Umbilical cord (tissue), 2 donors: ENCODE measurements at places on chromosomes 2 and 18.

- no peak for DNase-seq
Measured at GRCh38 chr2:227473122-227473461, 1.1 kb downstream of the AGFG1 start.

DNA sequence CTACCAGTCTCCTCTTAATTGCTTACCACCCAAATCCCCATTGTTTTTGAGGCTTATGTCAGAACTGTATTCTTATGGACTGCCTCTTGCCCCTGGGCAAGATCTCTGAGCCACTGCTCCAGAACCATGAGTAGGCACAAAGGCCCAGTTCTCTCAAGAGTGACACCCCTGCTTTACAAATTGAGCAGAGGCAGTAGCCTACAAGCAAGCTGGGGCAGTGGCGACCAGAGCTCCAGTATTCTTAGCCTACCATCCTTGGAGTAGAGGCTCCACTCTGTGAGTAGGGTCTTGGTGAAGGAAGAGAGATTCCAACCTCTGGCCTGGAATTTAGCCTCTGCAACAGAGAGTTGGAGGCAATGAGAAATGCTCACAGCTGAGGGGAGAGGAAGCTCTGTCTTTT lies 36.5 kb downstream of the WDR75 start:
- no peak for DNase-seq

GRCh38 chr2:198312596-198313483 lies 508.4 kb downstream of the PLCL1 start:
- no peak for DNase-seq

DNA sequence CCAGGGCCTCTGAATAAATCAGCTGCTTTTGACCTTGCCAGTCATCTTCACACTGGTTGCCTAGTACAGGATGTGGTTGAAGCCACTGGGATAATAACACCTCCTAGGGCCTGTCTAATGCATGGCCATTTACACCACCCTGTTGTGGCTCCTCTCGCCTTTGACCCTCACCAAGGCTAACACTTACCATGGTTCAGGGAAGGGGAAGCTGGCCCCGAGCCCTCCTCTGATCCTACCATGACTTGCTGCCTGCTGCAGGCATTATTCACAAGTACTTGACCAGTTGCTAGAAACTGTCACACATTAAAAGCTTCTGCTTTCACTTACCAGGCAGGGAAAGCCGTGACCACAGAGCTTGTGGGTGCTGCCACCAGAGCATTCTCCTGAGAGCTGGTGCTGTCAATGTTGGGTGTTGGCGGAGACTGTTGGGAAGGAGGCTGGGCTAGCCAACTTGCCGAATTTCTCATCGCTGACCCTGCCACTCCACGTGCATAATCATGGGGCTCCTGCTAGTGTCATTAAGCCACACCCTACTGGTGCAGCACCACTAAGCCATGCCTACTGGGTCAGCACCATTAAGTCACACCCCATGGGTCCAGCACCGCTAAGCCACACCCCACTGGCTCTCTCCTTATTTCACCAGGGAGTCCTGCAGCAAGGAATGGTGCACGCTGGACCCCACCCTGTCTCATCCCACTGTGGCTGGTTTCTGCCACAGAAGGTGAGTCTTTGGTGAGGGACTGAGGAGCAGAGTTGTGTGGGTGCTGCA lies 47.0 kb upstream of the TTC39C start:
- no peak for DNase-seq

DNA sequence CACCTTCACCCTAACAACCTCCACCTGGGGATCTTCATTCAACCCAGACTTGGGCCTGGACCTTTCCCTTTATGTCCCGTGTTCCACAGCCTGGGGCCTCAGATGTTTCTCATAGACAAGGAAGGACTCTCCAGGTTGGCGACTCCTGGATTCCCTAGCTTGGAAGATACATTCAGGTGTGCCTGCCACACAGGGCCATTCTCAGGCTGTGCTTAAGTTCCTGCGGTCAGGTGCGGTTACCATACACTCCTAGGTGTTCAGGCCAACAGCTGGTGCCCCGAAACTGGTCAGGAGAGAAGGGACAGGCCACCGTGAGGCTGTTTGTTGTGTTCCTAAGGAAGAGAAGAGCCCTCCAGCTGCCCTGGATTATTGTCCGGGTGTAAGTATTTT lies 15.6 kb downstream of the SLC4A3 start:
- no peak for DNase-seq

GRCh38 chr2:201883606-201884369 lies 77.5 kb downstream of the CDK15 start:
- peak; percentile 94 for DNase-seq

DNA sequence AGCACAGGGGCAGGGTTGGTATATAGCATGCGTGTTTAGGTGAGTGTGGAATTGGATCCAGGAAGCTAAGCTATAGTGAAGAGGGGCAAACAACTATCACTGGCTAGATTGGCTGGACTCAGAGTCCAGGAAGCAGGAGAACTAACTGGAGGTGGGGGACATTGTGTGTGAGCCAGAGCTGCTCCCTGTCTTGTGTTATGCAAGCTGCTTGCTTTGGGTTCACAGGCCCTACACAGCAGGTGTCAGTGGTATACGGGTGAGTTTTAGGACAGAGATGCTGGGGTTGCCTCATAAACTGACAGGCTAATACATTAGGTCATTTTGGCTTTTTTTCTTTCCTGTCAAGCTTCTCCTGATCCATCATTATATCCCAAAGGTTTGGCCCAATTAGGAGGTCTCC lies 87.5 kb downstream of the CCDC85A start:
- DNase-seq, result no peak

DNA sequence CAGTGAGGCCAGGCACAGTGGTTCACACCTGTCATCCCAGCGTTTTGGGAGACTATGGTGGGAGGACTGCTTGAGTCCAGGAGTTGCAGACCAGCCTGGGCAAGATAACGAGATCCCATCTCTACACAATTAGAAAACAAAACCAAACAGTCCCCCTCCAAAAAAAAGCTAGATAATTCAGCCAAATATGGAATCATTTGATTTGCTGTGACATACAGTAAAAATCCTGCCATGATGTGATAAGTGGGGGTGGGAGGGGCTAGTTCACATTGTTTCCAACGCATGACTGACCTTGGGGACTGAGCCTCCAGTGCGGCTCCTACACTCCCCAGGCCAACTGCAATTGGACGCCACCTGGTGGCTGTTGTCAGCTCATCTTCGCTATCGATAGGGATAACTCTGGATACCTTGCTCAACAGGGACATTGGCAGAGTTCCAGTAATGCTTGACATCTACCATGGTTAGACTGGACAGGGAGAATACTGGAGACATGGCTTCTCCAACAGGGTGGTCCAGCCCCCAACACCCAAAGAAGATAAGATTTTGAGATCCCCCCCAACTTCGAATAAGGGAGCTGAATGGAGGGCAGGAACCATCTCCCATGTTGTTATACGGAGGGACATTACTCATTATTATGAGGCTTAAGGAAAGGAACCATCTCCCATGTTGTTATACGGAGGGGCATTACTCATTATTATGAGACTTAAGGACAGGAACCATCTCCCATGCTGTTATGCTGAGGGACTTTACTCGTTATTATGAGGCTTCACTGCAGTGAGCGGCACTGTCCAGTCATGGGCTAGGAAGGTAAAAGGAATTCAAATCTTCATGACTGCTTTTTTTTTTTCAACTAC lies 135.9 kb downstream of the TGIF1 start:
- peak; percentile 57 for DNase-seq

- DNase-seq, result no peak
Measured at GRCh38 chr2:79620679-79621078, 107.8 kb downstream of the CTNNA2 start.

DNA sequence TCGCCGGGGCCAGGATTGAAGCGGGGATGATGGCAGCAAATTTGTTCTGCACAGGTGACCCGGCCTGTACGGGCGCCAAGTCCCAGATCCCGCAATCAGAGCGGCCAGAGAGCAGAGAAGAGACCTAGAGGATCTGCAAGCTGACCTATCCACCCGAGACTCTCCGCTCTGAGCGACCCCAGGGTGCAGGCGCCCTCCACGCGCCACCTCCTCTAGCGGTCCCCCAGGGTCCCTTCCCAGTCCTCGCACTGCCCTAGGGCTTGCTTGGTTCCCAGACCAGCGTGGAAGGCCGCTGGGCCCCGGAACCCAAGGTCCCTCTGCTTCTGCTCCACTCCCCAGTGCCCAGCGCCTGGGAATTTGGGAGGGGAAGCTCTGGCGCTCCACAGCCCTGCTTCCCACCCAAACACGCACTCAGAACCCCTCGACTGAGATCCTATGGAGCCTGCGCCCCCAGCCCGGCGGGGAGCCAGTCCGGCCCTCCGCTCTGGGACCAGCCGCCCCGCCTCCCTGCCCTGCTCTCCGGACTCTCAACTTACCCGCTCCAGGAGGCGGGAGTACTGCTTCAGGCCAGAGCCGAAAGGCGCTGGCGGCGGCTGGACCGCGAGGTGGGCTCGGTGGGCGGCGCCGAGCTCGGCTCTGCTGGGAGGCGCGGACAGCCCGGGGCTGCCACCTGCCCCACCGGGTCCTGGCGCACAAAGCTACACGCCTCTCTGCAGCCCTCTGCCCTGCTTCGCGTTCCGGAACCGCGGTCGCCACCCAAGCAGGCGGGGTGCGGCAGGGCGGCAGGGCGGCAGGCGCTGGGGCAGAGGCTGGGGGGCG lies 3.0 kb upstream of the SIX3 start:
- no peak for DNase-seq

DNA sequence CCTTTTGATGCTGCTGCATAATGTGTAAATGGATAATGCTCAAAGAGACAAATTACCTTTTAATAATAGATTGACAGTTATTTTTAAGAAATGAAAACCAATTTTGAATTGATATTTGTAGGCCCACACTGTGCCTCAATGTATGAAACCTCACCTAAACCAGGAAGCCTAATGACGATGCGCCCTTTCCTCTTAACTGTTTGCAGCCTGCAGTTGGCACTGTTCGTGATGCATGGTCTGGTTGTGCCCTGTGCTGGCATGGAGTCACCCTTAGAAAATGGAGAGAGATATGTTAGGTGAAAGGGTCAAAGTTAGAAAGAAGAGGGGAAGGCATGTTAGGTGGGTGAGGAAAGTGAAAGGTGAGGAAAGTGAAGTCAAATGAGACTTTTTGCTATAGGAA lies 390.2 kb downstream of the PTPRM start:
- no peak for DNase-seq

- no peak for DNase-seq
Measured at GRCh38 chr2:148455791-148456190, 188.8 kb upstream of the EPC2 start.

- peak; percentile 40 for DNase-seq
Measured at GRCh38 chr18:9516437-9517064, 41.2 kb downstream of the RALBP1 start.

DNA sequence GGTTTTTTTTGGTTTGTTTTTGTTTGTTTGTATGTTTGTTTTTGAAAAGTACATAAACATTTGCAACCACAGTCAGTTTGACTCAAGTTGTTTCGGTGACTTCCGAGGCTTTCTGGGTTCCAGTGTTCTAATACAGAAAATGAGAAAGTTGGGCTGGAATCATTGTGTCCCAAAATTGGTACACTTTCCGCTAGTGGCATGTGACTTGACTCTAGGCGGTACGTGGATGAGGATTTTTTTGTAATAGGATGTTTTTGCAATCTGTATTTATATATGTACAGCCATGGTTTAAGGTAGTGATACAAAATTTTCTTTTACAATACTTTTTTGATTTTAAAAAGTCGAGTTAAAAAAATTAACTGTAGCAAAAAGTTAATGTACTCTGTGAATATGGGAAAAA lies 1.7 kb downstream of the MFF start:
- DNase-seq, result no peak

- peak; percentile 69 for DNase-seq
Measured at GRCh38 chr2:9770308-9771100, 72.8 kb upstream of the TAF1B start.

GRCh38 chr18:2984091-2984490 lies 28.9 kb downstream of the LPIN2 start:
- no peak for DNase-seq

- no peak for DNase-seq
Measured at GRCh38 chr2:38836791-38837190, 38.9 kb downstream of the DHX57 start.

GRCh38 chr2:24620936-24621335 lies 129.9 kb downstream of the NCOA1 start:
- no peak for DNase-seq

- DNase-seq, result no peak
Measured at GRCh38 chr2:197274349-197274748, 36.2 kb downstream of the ANKRD44 start.

GRCh38 chr18:23861326-23861725 lies 153.2 kb upstream of the TTC39C start:
- no peak for DNase-seq

DNA sequence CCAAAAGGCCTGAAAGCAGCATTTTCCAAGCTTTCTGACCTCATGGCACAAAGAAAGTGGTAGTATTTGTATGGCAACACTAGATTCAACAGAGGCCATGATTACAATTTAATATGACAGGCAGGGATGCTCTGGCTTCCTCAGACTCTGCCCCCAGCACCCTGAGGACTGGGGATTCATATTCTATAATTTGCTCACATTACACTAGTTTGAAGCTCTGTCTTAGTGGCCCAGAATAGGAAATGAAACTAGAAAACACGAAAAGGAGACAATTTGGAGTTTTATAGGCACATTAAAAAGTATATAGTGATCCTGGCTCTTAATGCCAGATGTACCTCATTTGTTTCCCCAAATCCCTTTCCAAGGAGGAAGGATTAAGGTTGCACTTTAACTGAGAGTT lies 173.0 kb upstream of the STK17B start:
- no peak for DNase-seq

DNA sequence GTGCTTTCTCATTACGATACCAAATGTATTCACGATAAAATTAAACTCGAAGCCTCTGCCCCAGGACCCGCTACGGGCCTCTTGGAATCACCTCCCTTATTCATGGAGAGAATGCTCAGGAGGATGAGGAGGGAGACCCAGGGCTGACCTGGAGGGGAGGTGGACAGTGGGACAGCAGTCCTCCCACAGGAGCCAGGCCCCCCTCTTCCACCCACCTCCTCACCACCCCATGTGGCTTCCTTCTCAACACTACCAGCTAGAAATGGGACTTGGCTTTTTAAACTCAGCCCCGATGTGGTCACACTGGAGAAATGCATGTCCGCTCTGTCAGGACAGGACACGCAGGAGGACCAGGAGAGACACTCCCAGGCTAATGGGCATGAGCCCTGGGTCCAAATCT lies 147.9 kb upstream of the ID2 start:
- no peak for DNase-seq

GRCh38 chr2:196284144-196284844 lies 112.9 kb upstream of the STK17B start:
- DNase-seq, result no peak

DNA sequence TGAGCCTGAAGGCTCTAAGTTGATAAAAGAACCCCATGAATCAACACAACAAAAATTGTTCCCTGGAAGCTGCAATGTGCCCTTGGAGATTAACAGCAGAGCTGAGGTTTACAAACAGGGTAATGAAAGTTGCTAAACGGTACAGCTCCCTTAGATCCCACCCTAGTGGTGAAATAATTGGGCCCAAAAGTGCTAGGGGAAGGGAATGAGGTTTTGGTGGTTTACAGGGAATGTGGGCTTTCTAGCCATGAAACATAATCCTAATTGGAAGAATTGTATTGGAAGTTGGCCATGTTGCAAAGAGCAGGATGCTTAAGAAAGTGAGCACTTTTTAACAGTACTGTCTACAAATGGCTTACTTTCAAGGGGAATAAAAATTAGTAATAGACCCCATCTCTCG lies 180.2 kb upstream of the SMIM21 start:
- no peak for DNase-seq
